ENCODE measurements at places on chromosomes 1 and 21. TPM values are rescaled to one million over a fixed set of nuclear protein-coding genes. Genes with fewer than 3 reads are reported as not detected.

ANP32E gene
- 71.9 TPM for total RNA-seq

SLC16A4 gene
- 2.0 TPM for total RNA-seq

- no peak for DNase-seq
Observed at GRCh38 chr1:191546803-191547202, 611.5 kb upstream of the RGS18 start.

DNA sequence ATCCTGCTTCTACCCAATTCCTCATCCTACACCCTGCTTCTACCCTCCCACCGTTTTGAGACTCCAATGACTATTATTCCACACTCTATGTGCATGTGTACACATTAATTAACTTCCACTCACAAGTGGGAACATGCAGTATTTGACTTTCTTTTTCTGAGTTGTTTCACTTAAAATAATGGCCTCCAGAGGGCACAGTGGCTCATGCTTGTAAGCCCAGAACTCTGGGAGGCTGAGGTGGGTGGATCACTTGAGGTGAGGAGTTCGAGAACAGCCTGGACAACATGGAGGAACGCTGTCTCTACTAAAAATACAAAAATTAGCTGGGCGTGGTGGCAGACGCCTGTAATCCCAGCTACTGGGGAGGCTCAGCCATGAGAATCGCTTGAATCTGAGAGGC, 464.8 kb downstream of the PTBP2 start:
- no peak for DNase-seq

- no peak for DNase-seq
Observed at GRCh38 chr1:18950401-18951026, 6.0 kb downstream of the IFFO2 start.

DNA sequence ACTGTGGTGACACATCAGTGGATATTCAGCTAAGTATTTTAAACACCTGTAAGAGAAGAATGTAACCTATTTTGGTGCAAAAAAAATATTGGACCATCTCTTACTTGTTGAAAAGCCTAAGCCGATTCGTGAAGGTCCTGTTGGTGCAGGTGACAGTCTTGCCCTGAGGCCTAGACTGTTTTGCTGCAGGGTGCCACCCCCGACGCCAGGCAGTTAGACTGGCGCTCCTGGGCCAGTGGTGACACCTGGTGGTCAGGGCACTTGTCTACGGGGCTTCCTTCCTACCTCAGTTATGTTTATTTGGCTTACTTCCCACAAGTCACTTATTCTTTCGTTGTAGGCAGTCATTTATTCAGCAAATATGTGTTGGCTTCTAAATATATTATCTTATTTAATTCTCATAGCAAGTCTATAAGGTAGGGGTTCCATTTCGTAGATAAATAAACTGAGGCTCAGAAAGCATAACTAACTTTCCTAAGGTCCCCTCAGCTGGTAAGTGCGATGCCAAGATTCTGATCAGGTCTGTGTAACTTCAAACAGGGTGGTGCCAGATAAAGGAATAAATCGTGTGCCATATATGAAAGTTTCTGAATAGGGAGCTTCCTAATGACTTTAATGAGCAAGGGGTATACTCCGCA, 1.9 kb downstream of the EEIG2 start:
- peak; percentile 68 for DNase-seq

DNA sequence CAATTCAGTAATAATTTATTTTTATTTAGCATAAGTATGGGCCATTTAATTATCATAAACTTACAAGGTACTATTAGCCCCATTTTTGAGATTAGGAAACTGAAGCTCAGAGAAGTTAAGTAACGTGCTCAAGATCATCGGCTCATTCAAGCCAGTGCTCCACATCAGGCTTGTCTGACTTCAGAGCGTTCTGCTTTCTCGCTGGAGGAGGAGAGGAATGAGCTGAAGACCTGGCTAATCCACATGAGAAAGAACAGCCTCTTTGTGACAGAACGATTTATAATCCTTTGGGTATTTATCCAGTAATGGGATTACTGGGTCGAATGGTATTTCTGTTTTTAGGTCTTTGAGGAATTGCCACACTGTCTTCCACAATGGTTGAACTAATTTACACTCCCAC, 39.7 kb downstream of the DDX20 start:
- no peak for DNase-seq

DNA sequence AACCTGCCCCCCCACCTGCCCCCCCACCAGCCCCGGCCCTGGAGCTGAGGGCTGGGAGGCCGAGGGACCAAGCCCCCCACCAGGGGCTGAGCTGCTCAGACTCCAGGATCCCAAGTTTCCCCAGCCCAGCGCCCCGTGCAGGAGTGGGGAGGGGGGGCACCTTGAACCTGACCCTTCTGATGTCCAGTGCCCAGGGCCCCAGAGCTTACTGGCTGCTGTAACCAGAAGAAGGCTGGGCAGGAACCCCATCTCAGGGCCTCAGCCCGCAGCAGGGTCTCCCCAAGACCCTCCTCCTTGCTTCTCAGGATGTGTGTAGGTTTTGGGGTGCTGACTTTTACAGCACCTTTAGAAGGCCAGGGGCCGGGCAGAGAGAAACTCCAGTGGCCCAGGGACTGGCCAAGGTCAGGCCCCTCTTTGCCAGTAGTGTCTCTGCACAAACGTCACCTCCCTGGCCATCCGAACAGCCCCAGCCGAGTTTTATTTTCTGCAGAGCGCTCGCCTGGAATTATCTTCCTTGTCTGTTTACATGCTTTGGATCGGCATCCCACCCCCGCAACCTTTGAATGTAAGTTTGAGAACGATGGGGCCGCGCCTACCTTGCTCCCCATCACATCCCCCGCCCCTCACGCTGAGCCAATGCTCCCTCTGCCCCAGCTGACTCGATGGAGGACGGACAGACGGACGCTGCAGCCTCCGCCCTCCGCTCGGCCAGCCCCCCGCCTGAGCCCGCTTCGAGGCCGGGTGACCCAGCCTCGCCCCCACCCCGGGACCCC, 70.1 kb upstream of the CASZ1 start:
- no peak for DNase-seq

DNA sequence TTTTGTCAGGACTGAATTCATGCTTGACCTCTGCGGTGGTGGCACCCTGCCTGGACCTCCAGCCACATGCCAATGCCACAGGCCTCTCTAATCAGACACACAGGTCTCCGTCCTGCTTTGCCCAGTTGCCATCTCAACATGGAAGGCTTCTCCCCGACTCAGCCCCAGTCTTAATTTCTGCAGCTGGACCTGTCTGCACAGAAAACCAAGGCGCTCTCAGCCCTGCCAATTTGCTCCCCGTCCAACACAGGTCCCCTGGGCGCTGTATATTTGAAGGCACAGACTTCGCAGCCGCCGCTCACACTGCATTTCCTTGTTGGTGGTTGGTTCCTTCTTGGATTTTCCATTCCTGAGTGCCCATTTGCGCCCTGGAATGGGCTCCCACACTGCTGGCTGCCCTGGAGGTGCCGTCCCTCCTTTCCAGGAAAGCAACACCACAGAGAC, 28.0 kb upstream of the PLEKHG5 start:
- no peak for DNase-seq

DNA sequence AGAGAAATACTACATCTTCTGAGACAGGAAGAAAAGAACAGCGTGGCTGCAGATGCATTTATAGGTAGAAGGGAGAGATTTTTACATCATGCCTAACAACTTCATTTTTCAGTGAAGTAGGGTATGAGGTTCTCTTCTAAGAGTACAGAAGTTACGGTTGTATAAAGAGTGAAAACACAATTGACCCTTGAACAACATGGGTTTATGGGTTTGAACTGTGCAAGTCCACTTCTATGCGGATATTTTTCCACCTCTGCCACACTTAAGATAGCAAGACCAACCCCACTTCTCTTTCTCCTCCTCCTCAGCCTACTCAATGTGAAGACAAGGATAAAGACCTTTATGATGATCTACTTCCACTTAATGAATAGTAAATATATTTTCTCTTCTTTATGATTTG, 64.5 kb downstream of the RPAP2 start:
- no peak for DNase-seq

GRCh38 chr21:34345892-34346291, 17.9 kb upstream of the KCNE2 start:
- DNase-seq: no peak

DNA sequence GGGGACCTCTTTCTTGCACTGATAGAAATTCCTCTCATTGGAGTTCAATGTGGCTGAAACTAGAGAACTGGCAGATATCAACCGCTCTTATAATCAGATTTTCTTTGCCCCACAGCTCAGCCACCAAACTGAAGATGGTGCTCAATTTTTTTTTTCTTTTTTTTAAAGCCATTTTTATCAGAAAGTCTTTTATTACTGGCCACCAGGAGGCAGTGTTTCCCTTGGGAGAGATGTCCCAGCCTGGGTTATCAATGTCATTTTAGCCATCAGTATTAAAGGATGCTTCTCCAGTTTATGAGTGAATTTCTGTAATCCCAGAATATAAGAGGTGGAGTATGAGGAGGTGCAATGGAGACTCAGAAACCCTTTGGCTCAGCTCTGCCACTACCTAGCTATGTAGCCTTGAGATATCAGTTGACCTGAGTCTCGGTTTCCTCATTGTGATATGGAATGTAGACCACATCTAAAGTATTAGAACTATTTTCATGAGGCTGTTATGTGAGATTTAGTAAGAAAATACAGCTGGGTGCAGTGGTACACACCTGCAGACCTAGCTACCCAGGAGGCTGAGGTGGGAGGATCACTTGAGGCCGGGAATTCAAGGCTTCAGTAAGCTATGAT, 27.6 kb downstream of the CD244 start:
- no peak for DNase-seq

DNA sequence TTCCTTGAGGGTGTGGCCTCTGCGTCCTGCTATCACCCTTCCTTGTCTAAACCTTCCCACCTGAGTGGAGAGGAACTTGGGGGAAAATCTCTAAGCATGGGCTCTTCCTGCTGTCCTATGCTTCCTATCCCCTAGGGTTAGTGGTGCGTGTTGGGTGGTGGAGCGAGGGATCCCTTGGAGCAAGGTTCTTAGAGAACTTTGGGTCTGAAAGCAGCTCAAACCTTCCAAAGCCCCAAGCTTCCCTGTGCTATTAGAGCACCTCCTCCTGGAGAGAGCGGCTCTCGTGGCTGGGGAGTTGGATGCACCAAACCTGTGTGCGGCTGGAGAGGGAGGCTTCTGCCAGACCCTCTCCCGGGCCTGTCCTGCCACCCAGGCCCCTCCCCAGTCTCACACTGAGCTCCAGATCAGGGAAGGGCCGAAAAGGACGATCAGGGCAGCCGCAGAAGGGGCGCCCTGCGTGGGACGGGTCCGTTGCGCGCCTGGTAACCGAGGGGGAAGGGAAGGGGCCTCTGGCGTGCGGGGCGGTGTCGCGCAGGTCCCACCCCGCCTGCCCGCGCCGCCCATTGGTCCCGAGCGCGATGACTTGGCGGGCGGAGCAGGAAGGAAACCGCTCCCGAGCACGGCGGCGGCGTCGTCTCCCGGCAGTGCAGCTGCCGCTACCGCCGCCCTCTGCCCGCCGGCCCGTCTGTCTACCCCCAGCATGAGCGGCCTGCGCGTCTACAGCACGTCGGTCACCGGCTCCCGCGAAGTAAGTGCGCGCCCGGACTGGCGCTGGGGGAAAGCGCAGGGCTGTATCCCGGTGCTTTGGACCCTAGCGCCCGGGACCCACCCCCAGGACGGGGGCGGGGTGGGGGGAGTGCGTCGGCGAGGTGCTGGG, at the start of gene SH3BGRL3:
SH3BGRL3 (plus strand) TSS at position 631 of the 877 bp plus-strand sequence; CDS start at position 701, 70 bp downstream.
- DNase-seq: peak; percentile 86

- no peak for DNase-seq
Observed at GRCh38 chr1:233707153-233707879, 93.4 kb downstream of the KCNK1 start.

- no peak for DNase-seq
Observed at GRCh38 chr1:116556289-116557006, 14.4 kb downstream of the CD58 start.

GRCh38 chr1:87464022-87464490, 135.4 kb downstream of the LMO4 start:
- DNase-seq: no peak

DNA sequence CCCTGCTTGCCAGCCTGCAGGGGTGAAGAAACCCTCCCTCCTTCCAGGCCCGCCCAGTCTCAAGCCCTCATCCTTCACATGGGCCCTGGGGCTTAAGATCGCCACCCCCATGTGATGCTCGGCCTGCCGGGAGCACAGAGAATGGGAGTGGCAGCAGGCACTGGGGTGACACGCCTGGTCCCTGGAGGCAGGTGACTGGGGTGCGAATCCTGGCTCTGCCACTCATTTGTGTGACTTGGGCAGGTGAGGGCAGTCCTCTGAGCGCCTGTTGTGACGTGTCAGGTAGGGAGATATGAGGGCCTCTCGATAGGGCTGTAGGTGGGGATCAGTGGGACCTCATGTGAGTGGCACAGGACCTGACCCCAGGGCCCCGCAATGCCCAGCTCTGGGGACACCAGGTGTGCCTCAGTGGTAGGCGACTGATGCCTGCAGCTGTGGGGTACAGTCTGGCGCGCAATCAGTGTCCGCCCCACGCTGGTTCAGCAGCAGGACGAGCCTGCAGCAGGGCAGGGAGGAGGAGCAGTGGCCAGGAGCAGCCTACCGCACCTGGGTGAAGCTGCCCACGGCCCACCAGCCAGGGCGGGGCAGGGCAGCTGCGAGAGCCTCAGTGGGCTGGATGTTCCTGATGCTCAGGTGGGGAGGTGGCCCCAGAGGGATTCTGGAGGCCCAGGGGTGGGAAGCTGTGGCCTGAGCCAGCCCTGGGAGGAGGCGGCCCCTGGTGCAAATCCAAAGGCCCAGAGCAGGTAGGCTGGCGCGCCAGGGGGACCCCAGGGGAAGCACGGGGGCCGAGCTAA, 6.2 kb downstream of the SH2D5 start:
- peak; percentile 65 for DNase-seq

Measured in type B pancreatic cell (in vitro differentiated cells).